ENCODE measurements at places on chromosomes 13 and 19.

DNA sequence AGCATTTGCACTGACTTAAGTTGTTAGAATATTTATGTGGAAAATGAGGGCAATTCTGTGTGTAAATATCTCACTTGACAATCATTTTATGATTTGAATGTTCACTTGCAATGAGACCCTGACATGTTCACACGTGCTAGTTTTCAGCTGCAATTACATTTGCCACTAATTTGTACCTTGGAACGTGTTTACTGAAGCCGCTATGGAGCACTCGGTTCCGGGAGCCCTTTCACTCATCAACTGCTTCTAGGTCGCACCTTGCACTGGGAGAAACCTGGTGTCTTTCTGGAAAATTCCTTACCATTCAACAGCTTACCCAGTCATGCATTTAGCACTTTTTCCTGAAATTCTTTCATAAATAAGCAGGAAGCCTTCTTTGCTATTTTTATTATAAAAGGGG is 229.6 kb downstream of the ZIC5 start:
- DNase-seq = no peak

GRCh38 chr13:74771964-74772363 is 637.8 kb upstream of the KLF12 start:
- no peak for DNase-seq

GRCh38 chr13:107883561-107884175 is 331.7 kb downstream of the LIG4 start:
- no peak for DNase-seq

DNA sequence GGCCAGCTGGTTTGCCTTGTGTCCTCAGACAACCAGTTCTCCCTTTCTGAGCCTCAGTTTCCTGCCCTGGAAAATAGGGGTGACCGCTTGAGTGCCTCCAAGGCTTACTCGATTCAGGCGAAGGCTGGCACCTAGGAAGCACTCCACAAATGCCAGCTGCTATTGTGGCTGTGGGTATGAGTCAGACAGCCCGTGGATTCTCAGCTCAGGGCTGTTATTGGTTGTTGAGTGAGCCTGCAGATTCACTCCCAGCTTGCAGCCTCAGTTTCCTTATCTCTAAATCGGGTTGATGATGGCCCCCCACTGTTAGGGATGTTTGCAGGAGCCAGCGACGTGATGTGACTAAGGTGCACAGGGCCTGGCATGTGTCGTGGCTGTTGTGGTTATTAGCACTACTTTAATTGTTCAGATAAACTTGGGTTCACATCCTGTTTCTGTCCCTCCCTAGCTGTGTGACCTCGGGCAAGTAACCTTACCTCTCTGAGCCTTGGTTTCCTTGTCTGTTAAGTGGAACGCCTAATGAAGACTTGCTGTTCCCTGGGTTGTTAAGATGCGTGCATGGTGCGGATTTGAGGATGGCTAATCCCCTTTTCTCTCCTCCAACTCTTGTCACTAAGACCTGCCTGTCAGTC is 2.4 kb downstream of the MARK4 start:
- no peak for DNase-seq

- no peak for DNase-seq
These were observed 6.2 kb downstream of the ZC3H4 start for GRCh38 chr19:47107202-47107952.

- no peak for DNase-seq
These were observed 528.0 kb downstream of the DACH1 start for GRCh38 chr13:71339005-71339404.

DNA sequence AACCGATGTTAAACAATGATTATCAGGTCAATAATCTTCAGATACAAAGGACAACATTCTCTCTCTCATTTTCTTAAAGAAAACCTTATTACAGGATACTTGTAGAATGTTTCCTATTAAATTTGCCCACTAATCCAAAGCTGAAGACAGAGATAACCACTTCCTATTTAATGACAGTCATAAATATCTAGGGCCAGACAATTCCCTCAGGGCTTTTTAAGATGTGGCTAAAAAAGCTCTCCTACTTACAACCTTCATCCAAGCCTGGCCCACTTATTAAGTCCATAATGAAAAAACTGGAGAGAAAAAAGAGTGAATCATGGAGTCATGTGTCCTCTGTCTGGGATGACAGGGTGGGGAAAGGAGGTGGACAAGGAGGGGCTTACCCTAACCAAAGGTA is 235.9 kb downstream of the KLF12 start:
- DNase-seq = no peak

DNA sequence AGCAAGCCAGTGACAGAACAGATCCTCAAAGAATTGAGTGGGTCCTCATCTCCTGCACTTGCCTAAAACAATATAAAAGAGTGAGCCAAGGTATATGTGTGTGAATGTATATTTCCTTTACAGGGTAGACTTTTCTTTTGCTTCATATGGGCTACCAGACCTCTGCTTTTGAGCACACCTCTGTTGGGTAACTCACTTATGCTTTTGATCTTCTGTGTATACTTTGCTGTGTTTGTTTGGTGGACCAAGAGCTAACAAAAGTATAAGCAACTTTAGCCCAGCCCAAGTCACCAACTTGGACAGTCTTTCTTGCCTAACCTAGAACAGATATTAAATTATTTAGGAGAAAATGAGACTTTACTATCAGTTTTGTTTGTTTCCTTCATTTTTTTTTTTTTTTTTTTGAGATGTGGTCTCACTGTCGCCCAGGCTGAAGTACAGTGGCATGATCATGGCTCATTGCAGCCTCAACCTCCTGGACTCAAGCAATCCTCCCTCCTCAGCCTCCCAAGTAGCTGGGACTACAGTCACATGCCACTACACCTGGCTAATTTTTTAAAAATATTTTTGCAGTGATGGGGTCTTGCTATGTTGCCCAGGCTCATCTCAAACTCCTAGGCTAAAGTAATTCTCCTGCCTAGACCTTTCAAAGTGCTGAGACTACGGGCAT is 513.1 kb downstream of the DCT start:
- no peak for DNase-seq

DNA sequence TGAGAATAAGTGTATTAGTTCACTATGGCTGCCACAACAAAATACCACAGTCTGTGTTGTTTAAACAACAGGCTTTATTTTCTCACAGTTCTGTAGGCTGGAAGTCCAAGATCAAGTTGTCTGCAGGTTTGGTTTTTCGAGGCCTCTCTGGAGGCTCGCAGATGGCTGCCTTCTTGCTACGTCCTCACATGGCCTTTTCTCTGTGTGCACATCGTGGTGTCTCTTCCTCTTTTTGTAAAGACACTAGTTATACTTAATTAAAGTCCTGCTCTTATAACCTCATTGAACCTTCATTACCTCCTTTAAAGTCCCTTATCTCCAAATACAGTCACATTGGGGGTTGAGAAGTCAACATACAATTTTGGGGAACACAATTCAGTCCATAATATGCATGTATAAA is 10.6 kb downstream of the CSNK1A1L start:
- no peak for DNase-seq

DNA sequence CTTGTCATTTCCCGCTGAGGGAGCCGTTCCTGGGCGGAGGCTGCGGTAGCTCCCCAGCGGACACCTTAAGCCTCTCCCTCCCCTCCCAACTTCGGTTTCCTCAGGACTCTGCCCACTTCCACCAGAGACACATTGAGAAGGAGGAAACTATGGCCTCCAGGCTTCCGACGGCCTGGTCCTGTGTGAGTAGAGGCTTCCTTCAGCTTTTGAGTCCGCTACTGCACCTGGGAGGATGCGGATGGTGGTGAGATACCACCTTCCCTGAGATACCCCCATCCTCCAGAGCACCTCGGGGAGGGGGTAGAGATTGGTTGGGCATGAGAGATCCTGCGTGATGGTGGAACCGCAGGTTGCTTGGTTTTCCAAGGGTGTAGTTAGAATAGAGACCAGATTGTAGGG is 955 bp downstream of the ZNF274 start:
- no peak for DNase-seq
